ENCODE measurements at places on chromosomes 1 and 21.

- no peak for DNase-seq
These were observed 25.2 kb upstream of the SCYL3 start for GRCh38 chr1:169918927-169919326.

GRCh38 chr21:36422279-36423098 lies 37.3 kb downstream of the CHAF1B start:
- no peak for DNase-seq

DNA sequence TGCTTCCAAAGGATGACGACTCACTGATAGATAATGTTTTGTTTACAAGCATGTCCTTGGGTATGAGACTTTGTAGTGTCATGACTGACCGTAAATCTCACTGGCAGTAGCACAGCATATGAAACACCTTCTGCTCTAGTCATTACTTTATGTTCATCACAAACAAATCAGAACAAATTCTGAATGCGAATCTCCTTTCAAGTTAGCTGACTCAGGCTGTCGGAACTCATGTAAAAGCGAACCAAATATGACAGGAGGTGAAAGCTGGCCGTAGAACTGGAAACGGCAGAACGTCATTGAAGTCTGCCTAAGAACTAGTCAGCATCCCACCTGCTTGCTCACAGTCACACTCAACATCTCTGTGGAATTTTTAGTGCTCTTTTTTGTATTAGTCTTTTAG lies 143.9 kb downstream of the RGS7 start:
- DNase-seq, result no peak

GRCh38 chr1:11657654-11658053 lies 3.0 kb downstream of the FBXO44 start:
- no peak for DNase-seq

- no peak for DNase-seq
These were observed 18.5 kb downstream of the SH3BP5L start for GRCh38 chr1:248807067-248807737.

- DNase-seq, result no peak
These were observed 18.8 kb downstream of the LRRC52 start for GRCh38 chr1:165562571-165562970.

- no peak for DNase-seq
These were observed 3.3 kb upstream of the S100A3 start for GRCh38 chr1:153552335-153552734.

- peak; percentile 6 for DNase-seq
These were observed 119.3 kb upstream of the CDC42BPA start for GRCh38 chr1:227437495-227438008.

- no peak for DNase-seq
These were observed 5.8 kb downstream of the KIF1B start for GRCh38 chr1:10216090-10216749.

GRCh38 chr1:234477386-234478151 lies 1.4 kb downstream of the TARBP1 start:
- DNase-seq, result no peak

GRCh38 chr1:197272791-197273190 lies 4.7 kb downstream of the CRB1 start:
- DNase-seq, result no peak

DNA sequence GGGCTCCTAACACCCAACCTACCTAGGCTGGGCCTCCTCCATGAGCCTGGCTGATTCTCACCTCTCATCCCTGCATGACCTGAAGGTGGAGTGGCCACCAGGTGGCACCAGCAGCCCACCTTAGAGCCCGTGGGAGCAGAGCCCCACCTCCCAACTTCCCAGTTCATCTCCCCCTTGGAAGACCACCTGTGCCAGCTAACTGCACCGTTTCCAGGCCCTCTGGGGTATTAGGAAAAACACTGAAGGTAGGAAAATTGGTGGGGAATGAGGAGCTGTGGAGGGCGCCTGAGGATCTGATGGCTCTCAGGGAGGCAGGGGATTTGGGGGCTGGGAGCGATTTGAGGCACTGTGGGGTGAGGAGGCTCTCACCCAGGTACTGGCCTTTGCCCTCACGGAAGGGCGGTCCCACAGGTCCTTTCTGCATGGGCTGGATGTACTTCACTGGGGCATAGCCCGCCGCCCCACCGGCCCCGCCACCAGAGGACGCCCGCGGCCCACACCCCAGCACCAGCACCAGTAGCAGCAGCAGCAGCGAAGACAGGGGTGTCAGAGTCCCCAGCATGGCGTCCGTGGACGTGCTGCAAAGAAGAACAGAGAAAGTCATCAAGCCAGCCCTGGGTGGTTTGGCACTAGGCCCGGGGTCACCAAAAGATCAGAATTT lies 11.1 kb downstream of the ADPRS start:
- DNase-seq, result peak; percentile 48

DNA sequence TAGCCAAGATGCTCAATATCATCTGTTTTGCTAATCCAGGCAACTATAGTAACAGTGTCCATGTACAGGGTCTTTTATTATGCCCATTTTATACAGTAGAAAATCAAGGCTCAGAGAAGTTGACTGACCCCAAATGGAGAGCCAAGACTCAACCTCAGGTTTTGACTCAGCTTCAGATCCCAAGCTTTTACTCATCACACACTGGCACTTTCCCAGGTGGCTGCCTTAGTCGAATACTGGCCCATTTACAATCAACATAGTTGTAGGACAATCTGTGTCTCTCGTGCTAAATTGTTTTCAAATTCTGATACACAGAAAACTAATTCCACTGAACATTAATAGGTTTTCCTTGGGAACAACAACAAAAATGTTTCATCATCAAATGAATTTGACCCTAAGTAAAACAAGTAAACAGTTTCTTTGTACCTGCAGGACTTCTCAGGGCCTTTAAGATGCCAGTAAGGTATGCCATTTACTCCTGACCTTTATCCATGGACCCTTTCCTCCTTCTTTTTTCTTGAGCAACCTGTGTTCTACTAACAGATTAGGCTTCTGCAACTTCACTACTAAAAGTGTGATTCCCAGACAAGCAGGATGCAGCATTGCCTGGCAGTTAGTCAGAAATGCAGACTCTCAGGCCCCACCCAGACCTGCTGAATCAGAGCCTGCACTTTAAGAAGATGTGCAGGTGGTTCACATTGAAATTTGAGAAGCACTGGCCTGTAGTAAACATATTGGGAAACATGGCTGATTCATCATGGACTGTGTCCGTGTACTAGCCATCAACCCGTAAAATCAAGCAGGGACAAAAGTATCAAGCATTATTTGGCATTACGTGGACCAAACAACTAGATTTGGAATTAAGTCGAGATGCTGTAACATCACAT lies 128.8 kb downstream of the RRAGC start:
- no peak for DNase-seq

DNA sequence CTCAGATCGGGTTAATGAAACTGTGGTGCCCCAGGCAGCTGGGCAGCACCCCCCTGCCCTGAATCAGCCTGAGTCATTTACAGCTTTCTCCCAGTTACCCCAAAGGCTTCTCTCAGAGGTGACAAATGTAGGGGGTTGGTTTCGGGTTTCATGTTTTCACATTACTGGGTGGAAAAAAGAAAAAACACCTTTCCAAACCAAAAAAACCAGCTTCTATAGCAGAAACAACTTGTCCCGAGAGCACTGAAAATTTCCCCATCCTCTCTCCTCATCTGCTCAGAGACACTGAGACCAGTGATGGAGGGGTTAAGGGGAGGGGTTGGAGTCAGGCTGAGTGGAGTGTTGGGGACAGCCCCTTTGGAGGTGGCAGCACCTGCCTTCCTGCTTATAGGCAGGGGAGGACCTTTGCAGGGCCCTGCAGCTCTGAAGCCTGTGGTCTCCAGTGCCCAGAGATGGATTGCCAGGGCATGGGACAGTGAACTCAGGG lies 15.6 kb downstream of the UTP11 start:
- no peak for DNase-seq

- no peak for DNase-seq
These were observed 29.1 kb downstream of the TRPM2 start for GRCh38 chr21:44382536-44382935.

- DNase-seq, result no peak
These were observed 303.4 kb downstream of the KIF26B start for GRCh38 chr1:245458234-245458633.

DNA sequence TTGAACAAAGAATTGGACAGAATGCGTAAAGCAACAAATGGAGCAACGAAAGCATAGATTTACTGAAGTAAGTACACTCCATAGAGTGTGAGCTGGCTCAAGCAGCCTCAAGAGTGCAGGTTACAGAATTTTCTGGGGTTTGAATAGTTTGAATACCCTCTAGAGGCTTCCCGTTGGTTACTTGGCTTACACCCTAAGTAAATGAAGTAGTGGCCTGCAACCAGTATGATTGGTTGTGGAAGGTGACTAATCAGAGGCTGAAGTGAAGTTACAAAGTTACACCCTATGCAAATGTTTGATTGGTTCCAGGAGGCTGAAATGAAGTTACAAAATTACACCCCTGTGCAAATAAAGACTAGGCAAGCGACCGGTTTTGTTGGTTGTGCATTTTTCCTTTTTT lies 10.9 kb downstream of the TCEANC2 start:
- DNase-seq, result no peak

DNA sequence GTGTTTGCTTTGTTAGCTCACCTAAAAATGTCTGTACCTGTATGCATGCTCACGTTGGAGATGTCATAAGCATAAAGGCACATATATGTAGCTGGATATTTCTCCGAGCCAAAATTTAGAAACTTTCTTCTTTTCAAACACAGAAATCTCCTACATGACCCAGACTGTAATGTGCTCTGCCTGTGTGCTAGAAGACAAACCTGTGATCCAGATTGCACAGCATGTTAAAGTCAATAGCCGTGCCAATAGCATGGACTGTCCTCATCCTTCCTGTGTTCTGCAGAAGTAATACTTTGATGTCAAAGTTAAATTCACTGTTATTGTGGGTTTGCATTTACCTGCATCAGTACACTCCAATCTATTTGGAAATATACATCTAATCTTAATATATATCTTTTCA lies 346.2 kb upstream of the ZRANB2 start:
- no peak for DNase-seq

GRCh38 chr1:9025449-9025848 lies 774 bp downstream of the SLC2A7 start:
- no peak for DNase-seq

DNA sequence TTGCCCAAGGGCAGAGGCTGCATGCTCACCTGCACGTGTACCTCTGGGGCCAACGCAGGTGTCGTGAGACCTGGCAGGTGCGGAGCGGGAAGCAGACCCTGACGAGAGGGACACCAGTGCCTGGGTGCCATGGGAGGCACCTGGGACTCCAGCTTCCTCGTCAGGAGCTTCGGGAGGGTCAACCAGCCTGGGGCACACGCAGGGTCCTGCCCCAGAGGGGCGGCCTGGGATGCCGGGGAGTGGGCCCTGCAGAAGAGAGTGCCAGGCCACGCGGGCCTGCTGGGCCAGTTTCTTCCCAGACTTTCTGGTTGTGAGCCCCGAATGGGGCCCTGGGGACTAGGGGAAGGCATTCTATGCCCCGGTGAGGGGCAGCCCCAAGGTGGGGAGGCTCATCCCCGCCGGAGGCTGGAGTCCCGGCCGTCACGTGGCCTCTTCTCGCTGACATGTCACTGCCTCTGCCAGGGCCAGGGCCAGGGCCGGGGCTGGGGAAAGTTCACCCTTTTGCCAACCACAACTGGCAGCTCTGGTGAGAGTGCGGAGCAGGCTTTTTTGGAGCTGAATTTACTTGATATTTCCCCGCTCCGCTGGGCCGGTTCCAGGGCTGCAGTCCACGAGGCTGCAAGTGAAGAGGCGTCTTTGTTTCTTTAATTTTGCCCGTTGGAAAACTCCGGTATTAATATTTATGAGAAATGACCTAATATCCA lies 38.5 kb upstream of the ACTRT2 start:
- no peak for DNase-seq

DNA sequence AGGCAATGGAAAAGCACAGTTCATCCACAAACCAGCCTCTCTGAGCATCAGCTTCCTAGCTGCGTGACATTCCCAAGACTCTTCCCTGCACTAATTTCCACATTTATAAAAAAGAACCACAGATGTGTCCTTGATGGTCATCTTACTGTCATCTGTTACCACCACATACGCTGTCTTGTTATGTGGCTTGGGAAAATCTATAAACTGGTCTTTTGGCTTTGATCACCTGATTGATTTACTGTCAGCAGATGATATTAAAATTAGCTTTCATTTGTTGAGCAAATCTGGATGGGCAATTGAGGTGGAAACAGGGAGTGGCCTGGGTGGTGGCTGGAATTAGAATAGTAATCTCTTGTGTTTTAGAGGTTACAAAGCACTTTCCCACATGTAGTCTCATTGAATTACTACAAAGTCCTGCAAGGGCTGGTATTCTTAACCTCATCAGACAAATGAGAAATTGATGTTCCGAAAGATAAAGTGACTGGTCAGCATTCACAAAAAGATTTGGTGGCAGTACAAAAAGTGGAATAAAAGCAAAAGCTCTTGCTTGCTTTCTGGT lies 231.7 kb upstream of the SGIP1 start:
- DNase-seq, result no peak

- DNase-seq, result no peak
These were observed 106.1 kb downstream of the CRYAA start for GRCh38 chr21:43274946-43275310.

DNA sequence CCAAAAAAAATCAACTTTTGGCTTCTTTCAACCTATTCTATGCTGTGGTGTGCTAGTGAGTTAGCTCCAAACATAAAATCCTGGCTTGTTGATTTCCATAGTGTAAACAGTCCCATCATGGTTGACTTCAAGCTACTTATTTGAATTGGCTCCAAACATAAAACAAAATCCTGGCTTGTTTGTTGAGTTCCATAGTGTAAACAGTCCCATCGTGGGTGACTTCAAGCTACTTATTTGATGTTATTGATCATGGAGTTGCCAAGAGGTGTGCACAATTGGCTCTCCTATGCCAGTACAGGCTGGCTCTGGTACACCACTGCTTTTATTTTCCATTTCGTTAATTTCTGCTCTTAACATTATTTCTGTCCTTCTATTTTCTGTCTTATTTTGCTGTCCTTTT lies 1.8 kb upstream of the COA6 start:
- DNase-seq, result no peak
